IMR-90 (cell line): ENCODE measurements at places on chromosomes 1 and 21. TPM values are rescaled to one million over a fixed set of nuclear protein-coding genes. Genes with fewer than 3 reads are reported as not detected.

Gene CLCA1
- total RNA-seq: not detected in 2 replicates

DNA sequence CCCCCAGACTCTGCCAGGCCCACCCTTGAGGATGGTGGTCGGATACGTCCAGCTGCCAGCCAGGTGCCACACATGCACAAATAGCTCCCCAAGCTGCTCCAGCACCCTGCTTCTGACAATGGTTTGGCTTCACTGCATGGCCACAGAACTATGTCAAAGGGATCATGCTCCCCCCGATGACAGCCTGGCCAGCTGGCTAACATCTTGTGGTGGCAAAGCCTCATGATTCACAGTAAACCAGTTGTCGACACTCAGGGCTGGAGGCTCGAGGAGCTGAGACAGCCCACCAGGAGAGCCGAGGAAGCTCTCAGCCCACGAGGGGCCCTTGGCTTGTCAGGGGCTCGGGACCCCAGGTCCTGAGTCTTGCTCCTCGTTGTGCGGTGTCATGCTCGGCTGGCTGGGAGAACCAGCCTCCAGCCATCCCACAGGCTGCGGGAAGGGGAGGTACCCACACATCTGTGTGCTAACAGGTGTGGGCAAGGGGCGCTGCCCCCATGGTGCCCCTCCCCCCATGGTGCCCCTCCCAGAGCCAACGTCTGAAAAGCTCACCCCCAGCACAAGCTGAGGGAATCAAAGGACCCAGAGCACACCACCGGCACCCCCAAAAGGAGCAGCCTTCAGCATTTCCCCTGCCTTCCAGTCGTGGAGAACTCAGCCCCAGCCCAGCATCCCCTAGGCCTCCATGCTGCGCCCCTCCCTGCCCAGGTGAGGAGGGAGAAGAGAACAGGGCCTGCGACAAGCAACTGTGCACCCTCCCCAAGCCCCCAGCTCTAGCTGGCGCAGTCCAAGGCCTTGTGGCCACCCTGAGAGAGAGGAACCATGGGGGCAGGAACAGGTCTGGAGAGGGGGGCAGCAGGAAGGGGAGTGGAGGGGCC lies 41.2 kb downstream of the KIF21B start:
- DNase-seq: peak; percentile 52
- peaks cover 2% of the 10 kb centered on the region; the same call in 1 of the 2 replicates for H3K4me1 ChIP-seq

Gene DIO1
- total RNA-seq: not detected in 2 replicates

DNA sequence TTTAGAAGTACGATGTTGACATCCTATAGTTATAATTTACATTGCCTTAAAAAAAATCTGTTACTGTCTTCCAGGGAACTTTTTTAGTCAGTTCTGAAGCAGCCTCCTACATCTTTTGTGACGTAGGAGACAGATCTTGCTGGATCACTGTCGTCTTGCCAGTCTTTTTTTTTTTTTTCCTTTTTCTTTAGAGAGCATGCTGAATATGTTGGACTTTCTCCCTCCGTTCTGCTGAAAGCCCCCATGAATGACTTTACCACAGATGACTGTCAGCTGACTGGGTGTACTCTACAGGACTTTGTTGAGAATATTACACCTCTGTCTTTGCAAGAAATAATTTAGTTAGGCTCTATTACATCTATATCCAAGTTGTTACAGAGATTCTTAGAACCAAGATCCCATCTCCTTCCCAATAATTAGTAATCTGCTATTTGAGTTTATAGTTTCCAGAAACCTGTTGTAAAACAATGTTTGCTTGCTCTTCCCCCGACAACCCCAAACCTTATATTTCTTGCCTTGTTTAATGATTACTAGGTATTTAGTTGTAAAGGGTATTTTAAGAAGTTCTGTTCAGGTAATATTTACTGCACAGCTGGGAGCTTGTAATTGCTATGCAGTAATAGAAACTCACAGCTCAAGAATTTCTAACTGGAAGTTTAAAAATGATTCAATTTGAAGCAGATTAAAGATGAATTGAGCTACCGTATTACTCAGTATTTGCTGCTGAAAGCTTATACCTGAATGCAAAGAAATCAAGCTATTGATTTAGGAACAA lies 61.8 kb downstream of the RASAL2 start:
- no peak for DNase-seq
- H3K4me1 ChIP-seq: no peaks in the 10 kb centered on the region

DNA sequence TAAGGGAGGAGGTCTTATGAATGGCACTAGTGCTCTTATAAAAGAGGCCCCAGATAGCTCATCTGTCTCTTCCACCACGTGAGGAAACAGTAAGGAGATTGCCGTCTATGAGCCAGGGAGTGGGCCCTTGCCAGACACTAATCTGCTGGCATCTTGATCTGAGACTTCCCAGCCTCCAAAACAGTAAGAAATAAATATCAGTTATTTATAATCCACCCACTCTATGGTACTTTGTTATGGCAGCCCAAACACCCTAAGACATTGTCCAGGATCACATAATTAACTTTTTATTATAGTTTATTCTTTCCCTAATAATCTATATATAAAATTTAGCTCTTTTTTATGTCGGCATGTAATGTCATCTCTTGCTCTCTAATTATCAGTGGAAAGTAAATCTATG lies 144.0 kb upstream of the IRF2BP2 start:
- H3K27ac ChIP-seq: no peak overlapping the region
- H3K4me1 ChIP-seq: peaks cover 6% of the 10 kb centered on the region
- H3K36me3 ChIP-seq: no peaks in the 10 kb centered on the region
- DNase-seq: no peak
- H3K27me3 ChIP-seq: no peaks in the 10 kb centered on the region
- H3K4me3 ChIP-seq: no peak overlapping the region

GRCh38 chr1:44806025-44806703 lies 987 bp downstream of the DYNLT4 start:
- H3K36me3 ChIP-seq: peaks cover 39% of the 10 kb centered on the region
- H3K27ac ChIP-seq: peak overlapping the region; percentile 86
- H3K4me3 ChIP-seq: no peak overlapping the region
- no peaks in the 10 kb centered on the region for H3K27me3 ChIP-seq

Gene CNIH3
- total RNA-seq: 2.0 and 3.1 TPM in 2 replicates

DNA sequence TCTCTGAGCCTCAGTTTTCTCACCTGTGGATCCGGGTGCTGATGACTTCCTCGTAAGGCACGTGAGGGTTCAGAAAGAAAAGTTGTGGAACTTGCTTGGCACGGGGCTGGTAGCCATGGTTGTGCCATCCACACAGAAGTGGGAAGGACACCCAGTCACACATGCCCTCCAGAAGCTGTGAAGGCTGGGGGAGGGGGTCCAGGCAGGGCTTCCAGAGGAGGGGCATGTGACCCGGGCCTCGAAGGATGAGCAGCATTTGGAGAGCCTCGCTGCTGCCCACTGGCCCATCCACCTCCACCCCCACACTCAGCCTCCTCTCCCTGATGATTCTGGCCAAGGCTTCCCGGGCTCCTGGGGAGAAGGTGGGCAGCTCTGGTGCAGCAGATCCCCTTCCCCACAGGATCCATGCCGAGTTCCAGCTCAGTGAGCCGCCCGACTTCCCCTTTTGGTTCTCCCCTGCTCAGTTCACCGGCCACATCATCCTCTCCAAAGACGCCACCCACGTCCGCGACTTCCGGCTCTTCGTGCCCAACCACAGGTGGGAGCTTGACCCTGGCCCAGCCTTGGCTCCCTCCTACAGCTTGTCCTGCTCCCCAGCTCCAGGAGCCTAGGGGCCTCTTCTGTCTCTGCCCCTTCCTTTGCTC lies 9.4 kb downstream of the SELENON start:
- no peak overlapping the region for H3K4me3 ChIP-seq
- H3K27ac ChIP-seq: no peak overlapping the region
- no peak for DNase-seq
- H3K4me1 ChIP-seq: peaks cover 6% of the 10 kb centered on the region
- no peaks in the 10 kb centered on the region for H3K27me3 ChIP-seq
- H3K36me3 ChIP-seq: peaks cover 56% of the 10 kb centered on the region; the same call in 1 of the 2 replicates

Gene OR2L5
- total RNA-seq: not detected in 2 replicates

GRCh38 chr1:24909388-24909898 lies 20.6 kb downstream of the RUNX3 start:
- H3K4me3 ChIP-seq: no peak overlapping the region
- H3K36me3 ChIP-seq: no peaks in the 10 kb centered on the region
- peak; percentile 61 for DNase-seq
- H3K27ac ChIP-seq: no peak overlapping the region

DNA sequence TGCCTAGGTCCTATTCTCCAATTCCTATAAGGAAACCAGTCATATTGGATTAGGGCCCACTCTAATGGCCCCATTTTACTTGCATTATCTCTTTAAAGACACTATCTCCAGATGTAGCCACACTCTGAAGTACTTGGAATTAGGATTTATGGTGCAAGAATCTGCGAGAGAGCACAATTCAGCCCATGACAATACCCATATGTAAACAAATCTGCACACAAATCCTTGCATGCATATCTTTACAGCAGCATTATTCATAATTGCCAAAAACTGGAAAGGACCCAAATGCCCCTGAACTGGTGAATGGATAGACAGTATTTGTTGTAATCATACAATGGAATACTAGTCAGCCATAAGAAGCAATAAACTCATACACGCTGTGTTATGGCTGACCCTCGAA lies 229.8 kb upstream of the ADAMTS5 start:
- H3K36me3 ChIP-seq: no peaks in the 10 kb centered on the region
- peaks cover 7% of the 10 kb centered on the region for H3K4me1 ChIP-seq
- no peak overlapping the region for H3K4me3 ChIP-seq
- H3K27ac ChIP-seq: no peak overlapping the region

Gene CLDN14
- not detected in 2 replicates for total RNA-seq

DNA sequence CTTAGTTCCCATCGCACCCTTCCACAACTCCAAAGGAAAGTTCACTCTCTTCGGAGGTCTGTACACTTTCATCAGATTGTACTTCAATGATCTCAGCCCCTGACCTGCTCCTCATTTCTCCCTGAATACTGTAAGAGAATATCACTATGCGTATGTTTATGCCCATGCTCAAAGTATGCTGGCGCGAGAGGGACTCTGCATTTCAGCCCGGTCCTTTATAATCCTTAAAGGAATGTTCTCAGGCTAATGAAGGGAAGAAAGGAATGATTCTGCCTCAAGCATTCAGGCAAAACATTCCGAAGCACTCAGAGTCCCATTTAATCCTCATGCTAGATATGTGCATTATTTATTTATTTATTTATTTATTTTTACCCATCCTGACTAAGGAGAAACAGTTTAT lies 76.8 kb downstream of the PLD5 start:
- DNase-seq: no peak
- no peaks in the 10 kb centered on the region for H3K36me3 ChIP-seq
- H3K27me3 ChIP-seq: no peaks in the 10 kb centered on the region
- no peak overlapping the region for H3K4me3 ChIP-seq

DNA sequence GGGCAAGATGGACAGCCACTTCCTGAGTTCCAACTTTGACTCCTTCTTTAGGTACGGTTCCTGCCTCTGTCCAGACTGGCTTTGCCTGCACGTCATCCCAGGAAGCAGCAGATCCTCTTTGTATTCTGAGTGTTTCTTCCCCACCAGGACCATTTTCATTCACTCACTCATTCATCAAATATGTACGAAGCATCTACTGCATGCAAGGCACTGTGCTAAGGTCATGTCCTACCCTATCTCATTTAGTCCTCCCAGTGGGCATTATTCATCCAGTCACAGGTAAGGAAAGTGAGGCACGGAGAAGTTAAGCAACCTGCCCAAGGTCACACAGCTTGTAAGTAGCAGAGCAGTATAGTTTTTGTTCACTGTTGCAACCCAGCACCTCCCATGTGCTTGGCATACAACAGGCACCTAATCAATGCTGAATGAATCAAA lies 13.9 kb downstream of the CRYBG2 start:
- H3K36me3 ChIP-seq: no peaks in the 10 kb centered on the region
- peaks cover 4% of the 10 kb centered on the region; the same call in 1 of the 2 replicates for H3K4me1 ChIP-seq
- H3K27me3 ChIP-seq: peaks cover 64% of the 10 kb centered on the region
- no peak overlapping the region for H3K4me3 ChIP-seq
- DNase-seq: no peak

- peaks cover 3% of the 10 kb centered on the region; the same call in 1 of the 2 replicates for H3K27me3 ChIP-seq
- no peak overlapping the region for H3K4me3 ChIP-seq
- no peaks in the 10 kb centered on the region for H3K4me1 ChIP-seq
- no peaks in the 10 kb centered on the region for H3K36me3 ChIP-seq
Observed at GRCh38 chr1:150902346-150902745, 15.4 kb downstream of the CTXND2 start.

Gene TMEM240
- 1.1 and 1.6 TPM in 2 replicates for total RNA-seq

- H3K4me1 ChIP-seq: peaks cover 26% of the 10 kb centered on the region
- peaks cover 46% of the 10 kb centered on the region for H3K36me3 ChIP-seq
- no peaks in the 10 kb centered on the region for H3K27me3 ChIP-seq
Observed at GRCh38 chr1:110057963-110058518, 12.4 kb downstream of the ALX3 start.

Gene FMO1
- total RNA-seq: not detected in 2 replicates

Gene SUSD4
- 1.1 and 2.7 TPM in 2 replicates for total RNA-seq

Gene INAVA
- total RNA-seq: under 0.01 TPM in 1 of 2 replicates, not detected in the other

- no peak overlapping the region for H3K27ac ChIP-seq
- no peak for DNase-seq
- H3K36me3 ChIP-seq: no peaks in the 10 kb centered on the region
- H3K4me1 ChIP-seq: peaks cover 5% of the 10 kb centered on the region; the same call in 1 of the 2 replicates
- H3K4me3 ChIP-seq: no peak overlapping the region
Observed at GRCh38 chr1:235867903-235868469, 1.3 kb upstream of the LYST start.

Gene HTR6
- not detected in 2 replicates for total RNA-seq

DNA sequence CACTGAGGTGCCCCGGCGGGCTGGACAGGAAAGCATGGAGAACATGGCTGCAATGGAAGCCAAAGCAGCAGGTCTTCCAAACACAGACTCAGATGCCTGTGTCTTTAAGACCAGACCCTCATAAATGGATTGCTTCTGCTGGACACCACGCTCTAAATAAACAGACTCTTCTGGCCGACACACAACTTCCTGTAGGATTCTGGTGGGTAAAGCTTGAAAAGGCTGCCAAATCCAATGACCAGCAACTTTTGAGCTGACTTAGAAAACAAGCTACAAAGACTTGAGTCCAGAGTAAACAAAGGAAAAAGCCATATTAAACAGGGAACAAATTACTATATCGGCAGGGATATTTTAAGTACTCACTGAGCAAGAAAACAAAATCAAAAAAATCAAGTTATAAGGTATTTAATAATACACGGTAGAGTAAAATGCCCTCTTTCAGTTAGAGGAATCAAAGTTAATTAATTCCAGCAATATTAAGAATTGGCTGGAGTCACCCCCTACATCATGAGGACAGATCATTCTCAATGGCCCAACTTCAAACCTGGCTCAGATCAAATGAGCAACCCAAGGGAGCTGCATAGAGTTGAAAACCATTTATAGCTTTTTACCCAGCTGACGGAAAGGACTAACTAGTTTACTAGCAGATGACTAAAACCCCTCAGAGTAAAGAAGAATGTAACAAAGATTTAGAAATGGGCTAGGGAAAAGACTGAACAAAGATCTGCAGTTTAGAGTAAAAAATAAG lies 102.4 kb downstream of the TGFBR3 start:
- H3K36me3 ChIP-seq: no peaks in the 10 kb centered on the region; the same call in 1 of the 2 replicates
- DNase-seq: peak; percentile 69
- no peaks in the 10 kb centered on the region for H3K27me3 ChIP-seq

DNA sequence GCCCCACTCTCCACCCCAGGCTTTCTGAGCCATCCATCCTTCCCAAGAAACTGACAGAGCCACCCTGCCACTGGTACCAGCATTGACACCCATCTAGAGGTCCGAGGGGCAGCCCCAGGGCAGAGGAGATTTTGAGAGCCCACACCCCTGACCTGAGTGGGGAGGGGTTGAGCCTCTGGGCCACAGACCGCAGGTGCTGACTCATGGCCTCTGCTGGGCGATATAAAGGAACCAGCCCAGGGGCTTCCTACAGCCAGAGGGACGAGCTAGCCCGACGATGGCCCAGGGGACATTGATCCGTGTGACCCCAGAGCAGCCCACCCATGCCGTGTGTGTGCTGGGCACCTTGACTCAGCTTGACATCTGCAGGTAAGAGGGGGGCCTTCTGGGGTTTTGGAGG lies at the start of gene PADI4:
TSS of gene PADI4 (plus strand) at position 252 of the 400 bp plus-strand sequence. CDS start at position 278, 26 bp downstream.
- no peaks in the 10 kb centered on the region for H3K36me3 ChIP-seq
- H3K4me3 ChIP-seq: no peak within 1 kb of the TSS
- peaks cover 35% of the 10 kb centered on the region for H3K27me3 ChIP-seq
- no peak within 1 kb of the TSS for H3K27ac ChIP-seq
- no peak for DNase-seq
- H3K4me1 ChIP-seq: no peaks in the 10 kb centered on the region
